ENCODE measurements at places on chromosomes 13 and 19. TPM values are rescaled to one million over a fixed set of nuclear protein-coding genes. Genes with fewer than 3 reads are reported as not detected.

DNA sequence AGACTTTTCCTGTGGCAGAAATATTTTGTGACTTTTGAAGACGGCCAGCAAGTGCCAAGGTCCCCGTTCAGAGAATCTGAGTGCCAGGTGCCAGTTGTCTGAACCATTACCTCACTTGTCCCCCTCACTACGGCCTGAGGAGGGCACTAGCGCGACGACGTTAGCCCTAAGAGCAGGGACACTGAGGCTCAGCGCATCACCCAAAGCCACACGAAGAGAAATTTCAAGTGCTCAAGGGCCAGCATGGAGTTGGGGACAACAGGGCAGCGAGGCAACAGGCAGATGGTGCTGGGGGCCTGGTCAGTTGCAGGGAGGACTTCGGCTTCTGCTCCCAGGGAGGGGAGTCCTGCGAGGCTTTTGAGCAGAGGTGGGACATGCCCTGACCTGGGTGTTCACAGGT lies 9.5 kb upstream of the TYK2 start:
- no peak overlapping the region for H3K4me3 ChIP-seq
- H3K4me1 ChIP-seq = no peaks in the 10 kb centered on the region
- no peak overlapping the region for H3K27ac ChIP-seq
- H3K36me3 ChIP-seq = no peaks in the 10 kb centered on the region

GRCh38 chr13:40442826-40443225 lies 223.6 kb downstream of the FOXO1 start:
- H3K36me3 ChIP-seq = no peaks in the 10 kb centered on the region
- H3K27me3 ChIP-seq = no peaks in the 10 kb centered on the region
- DNase-seq = no peak

ZNF45 gene
- total RNA-seq = 10.6 TPM

NOVA2 gene
- not detected for total RNA-seq

DNA sequence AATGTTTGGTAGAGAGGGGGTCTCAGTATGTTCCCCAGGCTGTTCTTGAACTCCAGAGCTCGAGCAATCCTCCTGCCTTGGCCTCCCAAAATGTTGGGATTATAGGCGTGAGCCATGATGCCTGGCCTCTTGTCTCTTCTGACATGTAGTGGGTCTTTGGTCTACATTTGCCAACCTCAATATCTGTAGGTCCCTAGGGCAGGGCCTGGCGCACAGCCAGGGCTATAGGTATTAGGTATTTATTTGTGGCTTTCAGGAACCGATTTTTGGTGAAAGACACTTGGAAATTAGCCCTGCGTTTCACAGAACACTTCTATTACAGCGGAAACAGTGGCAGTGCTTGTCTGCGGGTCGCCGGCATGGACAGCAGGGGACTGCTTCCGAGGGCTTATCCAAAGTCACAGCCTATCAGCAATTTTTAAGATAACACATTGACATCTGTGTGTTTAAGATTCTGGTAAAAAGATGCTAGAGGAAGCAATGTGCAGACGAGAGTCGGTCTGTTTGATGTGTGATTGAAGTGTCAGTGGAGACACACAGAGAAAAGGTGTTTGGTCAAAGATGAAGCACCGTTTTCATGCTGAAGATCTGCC lies 14.5 kb downstream of the ZNF536 start:
- H3K4me3 ChIP-seq = no peak overlapping the region
- DNase-seq = no peak
- H3K4me1 ChIP-seq = no peaks in the 10 kb centered on the region
- H3K36me3 ChIP-seq = no peaks in the 10 kb centered on the region
- no peak overlapping the region for H3K27ac ChIP-seq
- H3K27me3 ChIP-seq = peaks cover 18% of the 10 kb centered on the region

LILRB1 gene
- not detected for total RNA-seq

DNA sequence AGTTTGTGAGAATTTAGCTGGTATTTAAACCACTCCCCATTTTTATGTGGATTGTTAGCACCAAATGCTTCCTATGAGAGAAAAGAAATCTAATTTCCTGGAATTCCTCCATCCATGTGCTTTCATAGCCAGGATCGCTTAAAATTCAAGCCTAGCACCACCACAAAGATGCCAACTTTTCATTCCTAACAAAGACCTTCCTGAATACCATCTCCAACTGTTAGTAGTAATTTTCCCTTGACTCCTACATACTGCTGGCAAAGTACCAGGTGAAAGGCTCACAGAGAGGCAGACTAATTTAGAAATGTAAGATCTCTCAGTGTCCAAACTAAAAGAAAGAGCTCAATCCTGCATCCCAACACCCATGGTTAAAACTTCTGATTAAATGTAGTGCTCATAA lies 386.3 kb downstream of the KCTD12 start:
- H3K27ac ChIP-seq = no peak overlapping the region
- no peak overlapping the region for H3K4me3 ChIP-seq
- no peak for DNase-seq
- no peaks in the 10 kb centered on the region for H3K4me1 ChIP-seq
- H3K36me3 ChIP-seq = no peaks in the 10 kb centered on the region
- H3K27me3 ChIP-seq = no peaks in the 10 kb centered on the region

GRCh38 chr19:15251749-15252397 lies 19.6 kb upstream of the EPHX3 start:
- no peaks in the 10 kb centered on the region for H3K36me3 ChIP-seq
- peak; percentile 85 for DNase-seq
- no peaks in the 10 kb centered on the region for H3K27me3 ChIP-seq
- no peak overlapping the region for H3K4me3 ChIP-seq
- peaks cover 49% of the 10 kb centered on the region for H3K4me1 ChIP-seq

- DNase-seq = peak; percentile 4
- no peak overlapping the region for H3K27ac ChIP-seq
- no peaks in the 10 kb centered on the region for H3K36me3 ChIP-seq
- peaks cover 7% of the 10 kb centered on the region for H3K4me1 ChIP-seq
- no peaks in the 10 kb centered on the region for H3K27me3 ChIP-seq
These were observed 7.2 kb downstream of the DAPK3 start for GRCh38 chr19:3963458-3964255.

- no peak overlapping the region for H3K4me3 ChIP-seq
- H3K36me3 ChIP-seq = no peaks in the 10 kb centered on the region
- H3K4me1 ChIP-seq = peaks cover 19% of the 10 kb centered on the region
- no peak overlapping the region for H3K27ac ChIP-seq
- no peak for DNase-seq
These were observed 3.1 kb upstream of the TMEM86B start for GRCh38 chr19:55231391-55232285.

DNA sequence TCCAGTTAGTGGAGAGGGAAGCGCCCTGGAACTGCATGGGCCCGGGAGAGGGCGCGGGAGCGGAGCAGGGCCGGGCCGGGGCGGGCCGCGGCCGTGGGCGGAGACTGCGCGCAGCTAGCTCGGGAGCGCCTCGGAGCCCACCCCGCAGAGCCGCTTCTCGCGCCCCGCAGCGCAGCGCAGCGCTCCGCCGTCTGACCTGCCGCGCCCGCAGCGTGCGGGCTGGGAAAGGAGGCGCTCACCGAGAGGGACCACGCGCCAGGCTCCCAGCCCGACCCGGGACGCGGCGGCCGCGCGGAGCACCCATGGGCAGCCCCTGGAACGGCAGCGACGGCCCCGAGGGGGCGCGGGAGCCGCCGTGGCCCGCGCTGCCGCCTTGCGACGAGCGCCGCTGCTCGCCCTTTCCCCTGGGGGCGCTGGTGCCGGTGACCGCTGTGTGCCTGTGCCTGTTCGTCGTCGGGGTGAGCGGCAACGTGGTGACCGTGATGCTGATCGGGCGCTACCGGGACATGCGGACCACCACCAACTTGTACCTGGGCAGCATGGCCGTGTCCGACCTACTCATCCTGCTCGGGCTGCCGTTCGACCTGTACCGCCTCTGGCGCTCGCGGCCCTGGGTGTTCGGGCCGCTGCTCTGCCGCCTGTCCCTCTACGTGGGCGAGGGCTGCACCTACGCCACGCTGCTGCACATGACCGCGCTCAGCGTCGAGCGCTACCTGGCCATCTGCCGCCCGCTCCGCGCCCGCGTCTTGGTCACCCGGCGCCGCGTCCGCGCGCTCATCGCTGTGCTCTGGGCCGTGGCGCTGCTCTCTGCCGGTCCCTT lies at the start of gene MLNR:
Gene MLNR (plus strand): TSS at position 303 of the 820 bp plus-strand sequence. CDS start 0 bp downstream, at position 303.
- peak within 1 kb of the TSS; percentile 29 for H3K4me3 ChIP-seq
- H3K27ac ChIP-seq = no peak within 1 kb of the TSS
- DNase-seq = peak; percentile 46
- peaks cover 86% of the 10 kb centered on the region for H3K27me3 ChIP-seq
- no peaks in the 10 kb centered on the region for H3K36me3 ChIP-seq

DNA sequence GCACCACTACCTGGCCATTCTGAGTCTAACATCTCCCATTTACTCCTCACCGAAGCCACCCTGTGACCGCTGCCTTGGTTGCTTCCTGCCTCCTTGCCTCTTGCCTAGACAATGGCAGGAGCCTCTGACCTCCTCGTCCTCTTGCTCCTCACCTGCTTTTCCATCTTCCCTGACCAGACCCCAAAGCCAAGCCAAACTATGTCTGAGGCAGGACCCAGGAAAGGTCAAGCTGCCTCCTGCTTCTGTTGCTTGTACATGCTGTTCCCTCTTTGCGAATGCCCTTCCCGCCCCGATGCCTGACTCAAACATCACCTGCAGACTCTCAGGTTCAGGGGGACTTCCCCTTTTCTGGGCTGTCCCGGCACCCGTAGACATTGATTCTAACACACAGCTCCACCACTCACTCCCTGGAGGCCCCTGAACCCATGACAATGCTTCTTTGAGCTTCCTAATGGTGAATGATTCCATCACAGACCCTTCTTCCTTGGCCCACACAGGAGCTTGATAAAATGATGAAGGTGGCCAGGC lies 60.8 kb downstream of the F2RL3 start:
- no peak for DNase-seq
- H3K36me3 ChIP-seq = no peaks in the 10 kb centered on the region
- H3K4me3 ChIP-seq = no peak overlapping the region

SLC25A41 gene
- 0.27 TPM for total RNA-seq

PRTN3 gene
- total RNA-seq = not detected

GRCh38 chr13:46748300-46748699 lies 48.7 kb downstream of the ESD start:
- DNase-seq = no peak
- no peaks in the 10 kb centered on the region for H3K36me3 ChIP-seq
- H3K27me3 ChIP-seq = no peaks in the 10 kb centered on the region
- H3K27ac ChIP-seq = no peak overlapping the region
- no peaks in the 10 kb centered on the region for H3K4me1 ChIP-seq

GRCh38 chr13:50981686-50982085 lies 72.1 kb downstream of the RNASEH2B start:
- peak overlapping the region; percentile 34 for H3K27ac ChIP-seq
- no peak for DNase-seq
- H3K4me1 ChIP-seq = no peaks in the 10 kb centered on the region
- H3K27me3 ChIP-seq = no peaks in the 10 kb centered on the region

SUGP1 gene
- total RNA-seq = 25.8 TPM

ZNF283 gene
- 10.7 TPM for total RNA-seq

GRCh38 chr13:40982772-40983171 lies 36.3 kb downstream of the ELF1 start:
- peak; percentile 37 for DNase-seq
- H3K4me1 ChIP-seq = peaks cover 31% of the 10 kb centered on the region
- H3K27me3 ChIP-seq = no peaks in the 10 kb centered on the region
- peak overlapping the region; percentile 72 for H3K27ac ChIP-seq

Measured in hepatocyte (in vitro differentiated cells).